ENCODE measurements at places on chromosomes 3 and 15.
A peak's percentile ranks its signal among the peaks of the same experiment; 100 is the strongest.

DNA sequence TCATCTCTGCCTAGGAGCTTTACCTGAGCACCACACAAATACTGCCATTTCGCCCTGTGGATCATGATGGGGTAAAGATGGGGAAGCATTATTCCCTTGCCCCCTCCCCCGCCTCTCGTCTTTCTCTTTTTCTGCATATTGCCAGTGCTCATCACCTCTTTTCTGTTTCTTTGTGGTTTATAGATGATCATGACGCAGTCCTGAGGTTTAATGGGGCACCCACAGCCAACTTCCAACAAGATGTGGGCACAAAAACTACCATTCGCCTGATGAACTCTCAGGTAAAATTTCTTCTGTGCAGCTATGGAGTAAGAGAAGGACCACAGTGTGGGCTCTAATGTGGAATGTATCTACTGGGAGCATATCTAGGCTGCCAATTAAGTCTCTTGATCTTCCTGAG, 88.2 kb downstream of the RPL39L start:
- DNase-seq, result no peak

DNA sequence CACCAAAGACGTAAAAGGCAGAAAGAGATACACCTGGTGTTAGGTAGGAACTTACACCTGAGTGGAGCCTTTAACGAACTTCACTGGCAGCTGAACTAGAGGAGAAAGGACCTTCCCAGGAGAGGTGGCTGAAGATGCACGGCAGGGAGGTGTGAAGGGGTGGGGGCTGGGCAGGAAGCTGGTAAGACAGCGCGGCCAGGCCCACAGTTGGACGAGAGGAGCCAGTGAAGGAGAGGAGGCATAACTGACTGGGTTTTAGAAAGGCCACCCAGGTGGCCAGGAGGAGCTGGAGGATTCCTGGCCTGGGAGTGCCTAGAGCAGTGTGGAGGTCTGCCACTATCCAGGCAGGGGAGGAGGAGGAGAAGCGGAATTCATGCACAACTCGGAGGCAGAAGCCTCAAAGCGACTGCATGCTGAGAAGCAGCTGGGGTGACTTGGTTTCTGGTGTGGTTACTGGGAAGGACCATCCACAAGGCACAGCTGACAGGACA, 51.9 kb downstream of the SLC41A3 start:
- no peak for DNase-seq

DNA sequence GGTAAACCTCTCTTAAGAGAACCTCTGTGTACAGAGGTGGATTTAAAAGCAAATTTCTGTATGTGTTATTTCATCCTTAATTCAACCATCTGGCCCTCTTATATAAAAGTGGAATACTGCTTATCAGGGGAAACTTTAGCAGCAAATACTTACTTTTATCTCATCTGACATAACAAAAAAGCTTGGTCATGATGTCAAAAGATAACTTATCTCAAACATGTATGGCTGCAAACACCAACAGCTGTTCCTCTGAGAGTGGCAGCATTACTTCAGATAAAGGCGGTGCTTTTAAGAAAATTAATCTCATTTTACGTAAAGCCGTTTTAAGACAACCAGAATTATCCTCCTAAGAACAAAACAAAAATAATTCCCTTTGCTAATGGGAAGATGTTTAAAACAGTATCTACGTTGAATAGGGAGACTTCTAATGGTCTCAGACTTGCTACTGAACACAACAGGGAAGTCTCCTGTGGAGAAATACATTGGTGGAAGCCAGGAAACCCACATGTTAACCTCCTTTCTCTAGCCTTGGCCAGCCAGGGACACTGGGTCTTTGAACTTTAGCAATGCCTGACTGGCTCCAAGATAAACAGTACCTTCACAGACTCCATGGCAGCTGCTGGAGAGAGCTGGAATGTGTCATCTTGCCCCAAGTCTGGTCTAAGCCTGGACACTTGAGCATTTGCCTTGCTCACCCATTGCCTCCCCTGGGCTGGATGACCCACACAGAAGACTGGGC, 18.1 kb downstream of the ARRDC4 start:
- no peak for DNase-seq

GRCh38 chr15:78322243-78322642, 17.9 kb upstream of the CRABP1 start:
- DNase-seq, result peak; percentile 35

Data from A549 (cell line).